ENCODE measurements at places on chromosomes 4 and X. TPM values are rescaled to one million over a fixed set of nuclear protein-coding genes. Genes with fewer than 3 reads are reported as not detected.

CXCL8 gene
- 0.09 TPM for polyA plus RNA-seq

CITED1 gene
- not detected for polyA plus RNA-seq

FGG gene
- polyA plus RNA-seq = not detected

CYLC1 gene
- polyA plus RNA-seq = not detected

DNA sequence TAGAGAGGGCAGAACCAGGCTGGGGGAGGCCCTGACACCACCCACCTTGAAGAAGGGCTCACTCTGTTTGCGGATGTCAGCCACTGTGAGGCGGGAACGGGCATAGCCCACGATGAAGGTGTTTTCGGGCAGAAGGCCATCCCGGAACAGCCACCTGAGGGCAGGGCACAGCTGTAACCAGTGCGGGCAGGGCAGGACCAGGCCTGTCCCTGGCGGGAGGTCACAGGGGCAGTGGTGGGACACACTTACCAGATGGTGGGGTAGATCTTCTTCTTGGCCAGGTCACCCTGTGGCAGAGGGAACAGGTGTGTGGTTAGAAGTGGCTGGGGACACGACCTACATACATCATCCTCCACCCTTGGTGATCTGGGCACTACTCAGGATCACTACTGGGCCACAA lies 10.8 kb downstream of the G6PD start:
- DNase-seq = no peak
- H3K36me3 ChIP-seq = no peaks in the 10 kb centered on the region
- no peak overlapping the region for H3K4me3 ChIP-seq

GRCh38 chr4:126137782-126138170 lies 823.0 kb downstream of the FAT4 start:
- H3K4me1 ChIP-seq = no peaks in the 10 kb centered on the region
- no peak overlapping the region for H3K27ac ChIP-seq
- no peaks in the 10 kb centered on the region for H3K27me3 ChIP-seq
- no peak for DNase-seq

GRCh38 chr4:76088719-76089118 lies 14.2 kb downstream of the ART3 start:
- no peak overlapping the region for H3K4me3 ChIP-seq
- no peak overlapping the region for H3K27ac ChIP-seq
- no peak for DNase-seq
- H3K27me3 ChIP-seq = no peaks in the 10 kb centered on the region
- no peaks in the 10 kb centered on the region for H3K4me1 ChIP-seq

GRCh38 chr4:15917297-15917696 lies 21.2 kb downstream of the FGFBP1 start:
- no peak for DNase-seq
- H3K4me3 ChIP-seq = no peak overlapping the region
- peaks cover 6% of the 10 kb centered on the region for H3K36me3 ChIP-seq
- H3K27me3 ChIP-seq = peaks cover 5% of the 10 kb centered on the region

GRCh38 chr4:157172011-157172410 lies 48.5 kb upstream of the GRIA2 start:
- H3K36me3 ChIP-seq = no peaks in the 10 kb centered on the region
- no peak overlapping the region for H3K27ac ChIP-seq
- H3K4me1 ChIP-seq = no peaks in the 10 kb centered on the region
- H3K27me3 ChIP-seq = no peaks in the 10 kb centered on the region

GRCh38 chrX:7950865-7951264 lies 23.7 kb upstream of the PNPLA4 start:
- peaks cover 1% of the 10 kb centered on the region for H3K36me3 ChIP-seq
- no peak for DNase-seq
- H3K27me3 ChIP-seq = no peaks in the 10 kb centered on the region
- no peak overlapping the region for H3K4me3 ChIP-seq
- H3K4me1 ChIP-seq = no peaks in the 10 kb centered on the region
- no peak overlapping the region for H3K27ac ChIP-seq

DNA sequence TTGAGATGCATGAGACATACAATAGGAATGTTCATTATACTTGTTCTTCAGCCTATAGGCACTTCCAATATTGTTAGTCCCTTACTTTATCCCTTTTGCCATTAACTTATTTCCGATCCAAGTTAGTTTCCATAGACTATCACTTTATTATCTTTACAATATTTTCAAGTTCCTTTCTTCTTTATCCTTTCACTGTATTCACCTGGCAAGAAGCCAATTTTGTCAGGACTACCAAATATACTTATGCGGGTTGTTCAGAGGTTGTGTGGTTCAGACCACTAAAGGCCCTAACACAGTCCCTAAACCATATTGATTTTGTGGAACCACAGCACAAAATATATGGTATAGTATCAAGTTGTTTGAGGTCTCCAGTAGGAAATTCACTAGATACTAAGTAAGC lies 245.0 kb upstream of the HTR2C start:
- no peak for DNase-seq
- H3K27me3 ChIP-seq = no peaks in the 10 kb centered on the region
- no peak overlapping the region for H3K27ac ChIP-seq
- no peaks in the 10 kb centered on the region for H3K4me1 ChIP-seq

DNA sequence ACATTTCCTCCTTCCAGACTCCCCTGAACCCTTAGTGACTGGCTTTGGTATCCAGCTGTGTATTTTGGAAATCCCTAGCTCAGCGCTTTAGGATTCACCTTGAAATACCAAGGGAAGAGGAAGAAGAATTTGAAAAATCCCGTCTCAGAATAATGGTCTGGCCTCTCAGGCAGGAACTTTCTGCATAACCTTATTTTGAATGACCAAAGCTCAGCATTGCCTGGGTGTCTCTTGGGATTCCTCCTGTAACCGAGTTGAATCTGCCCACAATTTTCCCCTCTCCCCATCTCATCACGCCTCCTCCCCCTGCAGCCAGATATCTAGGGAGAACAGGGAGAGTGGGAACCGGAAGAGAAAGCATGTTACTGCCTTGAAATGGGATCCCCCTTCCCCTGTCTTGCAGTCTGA lies 116.2 kb downstream of the SMIM20 start:
- DNase-seq = no peak
- no peak overlapping the region for H3K27ac ChIP-seq
- peaks cover 8% of the 10 kb centered on the region for H3K27me3 ChIP-seq

- peaks cover 59% of the 10 kb centered on the region for H3K4me1 ChIP-seq
- DNase-seq = no peak
- H3K36me3 ChIP-seq = no peaks in the 10 kb centered on the region
These were observed 50.3 kb downstream of the MAML3 start for GRCh38 chr4:140103676-140104075.
